ENCODE measurements at places on chromosomes 6 and 20.

- peak; percentile 51 for DNase-seq
- peaks cover 9% of the 10 kb centered on the region for H3K36me3 ChIP-seq
Measured at GRCh38 chr6:33313709-33314514, at the start of gene TAPBP. TSS of gene TAPBP (minus strand) at chr6:33314078. CDS start at chr6:33314041, 37 bp downstream.

GRCh38 chr6:150409576-150410066 is 40.8 kb downstream of the IYD start:
- DNase-seq = no peak
- peaks cover 26% of the 10 kb centered on the region for H3K4me1 ChIP-seq

GRCh38 chr6:168265827-168266815 is 53.5 kb downstream of the DACT2 start:
- DNase-seq = no peak
- peaks cover 64% of the 10 kb centered on the region for H3K4me1 ChIP-seq
- H3K4me3 ChIP-seq = no peak overlapping the region
- H3K27ac ChIP-seq = no peak overlapping the region
- no peaks in the 10 kb centered on the region for H3K36me3 ChIP-seq
- H3K27me3 ChIP-seq = peaks cover 19% of the 10 kb centered on the region

DNA sequence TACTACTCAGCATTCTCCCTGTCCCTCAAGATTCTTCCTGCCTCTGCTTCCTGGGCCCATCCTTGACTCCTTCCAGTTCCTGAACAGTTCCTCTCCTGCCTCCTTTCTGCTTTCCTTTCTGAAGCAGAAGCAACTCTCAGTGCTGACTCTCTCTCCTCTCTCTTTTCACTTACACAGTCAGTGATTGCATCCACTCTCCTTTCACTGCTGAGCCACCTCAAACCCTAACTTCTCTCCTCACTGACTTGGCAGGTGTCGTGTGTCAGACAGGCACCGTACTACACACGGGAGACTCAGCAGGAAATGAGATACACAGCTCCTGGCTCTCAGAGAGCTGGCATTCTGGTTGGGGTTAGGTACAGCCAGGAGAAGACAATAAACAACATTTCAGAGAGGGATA is 5.6 kb downstream of the ABHD16A start:
- H3K27me3 ChIP-seq = peaks cover 2% of the 10 kb centered on the region
- peaks cover 50% of the 10 kb centered on the region for H3K36me3 ChIP-seq
- H3K4me1 ChIP-seq = peaks cover 31% of the 10 kb centered on the region

GRCh38 chr6:105900125-105900937 is 185.8 kb upstream of the PRDM1 start:
- H3K27ac ChIP-seq = peak overlapping the region; percentile 44
- no peak overlapping the region for H3K4me3 ChIP-seq
- H3K36me3 ChIP-seq = peaks cover 12% of the 10 kb centered on the region
- no peak for DNase-seq
- peaks cover 3% of the 10 kb centered on the region for H3K27me3 ChIP-seq

GRCh38 chr6:106135911-106136571 is 49.9 kb downstream of the PRDM1 start:
- H3K4me3 ChIP-seq = no peak overlapping the region
- H3K4me1 ChIP-seq = peaks cover 63% of the 10 kb centered on the region
